ENCODE measurements at places on chromosomes 7 and 10.

GRCh38 chr10:56823849-56824248, 462.8 kb upstream of the ZWINT start:
- DNase-seq, result peak; percentile 13

- no peak for DNase-seq
Measured at GRCh38 chr7:30764030-30764975, 6.9 kb upstream of the MINDY4 start.

GRCh38 chr10:116611153-116611545, 9.6 kb upstream of the PNLIPRP2 start:
- DNase-seq, result no peak

GRCh38 chr10:69091143-69091651, 3.3 kb downstream of the SRGN start:
- no peak for DNase-seq

GRCh38 chr7:25260862-25261494, 32.7 kb upstream of the NPVF start:
- peak; percentile 59 for DNase-seq

DNA sequence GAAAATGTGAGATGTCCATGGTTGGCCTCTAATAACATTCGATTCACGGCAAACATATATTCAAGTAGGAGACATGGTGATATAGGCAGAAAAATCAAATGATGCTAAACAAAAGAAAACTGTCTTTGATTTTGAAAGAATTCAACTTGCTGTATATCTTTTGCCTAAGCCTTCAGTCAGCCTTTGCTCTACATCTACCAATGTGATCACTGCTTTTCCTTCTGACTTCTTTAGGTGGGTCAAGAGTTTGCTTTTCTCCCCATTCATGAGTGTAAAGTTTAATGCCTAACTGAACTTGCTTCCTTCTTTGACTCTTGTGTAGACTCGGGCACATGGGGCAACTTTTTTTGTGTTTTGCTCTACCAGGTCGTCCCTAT, 417 bp upstream of the HIF1AN start:
- no peak for DNase-seq

- no peak for DNase-seq
Measured at GRCh38 chr10:76432016-76433012, 1000.9 kb downstream of the LRMDA start.
